ENCODE measurements at places on chromosomes 6 and 20.

- DNase-seq, result no peak
- H3K4me1 ChIP-seq, result no peaks in the 10 kb centered on the region
- no peak overlapping the region for H3K27ac ChIP-seq
- H3K27me3 ChIP-seq, result no peaks in the 10 kb centered on the region
- H3K4me3 ChIP-seq, result no peak overlapping the region
- H3K36me3 ChIP-seq, result no peaks in the 10 kb centered on the region
These were observed 251.4 kb downstream of the PRL start for GRCh38 chr6:22045261-22045912.

DNA sequence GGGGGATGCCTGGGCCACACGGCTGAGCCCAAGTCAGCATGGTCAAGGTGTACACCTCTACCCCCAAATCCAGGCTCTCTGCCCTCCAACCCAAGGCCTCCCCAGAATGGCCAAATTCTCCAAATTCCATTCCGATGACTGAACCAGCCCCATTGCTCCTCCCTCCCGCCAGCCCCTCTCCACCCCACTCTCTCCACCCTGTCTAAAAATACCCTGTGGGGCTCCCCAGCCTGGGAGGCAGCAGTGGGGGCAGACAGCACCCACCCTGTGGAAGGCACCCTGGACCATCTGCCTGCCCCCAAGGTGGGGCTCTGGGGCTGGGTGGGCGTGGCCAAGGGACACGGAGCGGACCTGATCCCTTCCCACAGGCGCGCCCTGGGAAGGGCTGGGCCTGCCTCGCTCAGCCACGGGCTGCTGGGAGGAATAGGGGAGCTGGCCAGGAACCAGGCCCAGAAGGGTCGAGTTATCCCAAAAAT is 11.4 kb downstream of the TEAD3 start:
- no peaks in the 10 kb centered on the region for H3K27me3 ChIP-seq
- H3K4me1 ChIP-seq, result peaks cover 11% of the 10 kb centered on the region
- no peaks in the 10 kb centered on the region for H3K36me3 ChIP-seq
- no peak overlapping the region for H3K4me3 ChIP-seq
- DNase-seq, result no peak
- no peak overlapping the region for H3K27ac ChIP-seq

- DNase-seq, result no peak
- peaks cover 7% of the 10 kb centered on the region for H3K4me1 ChIP-seq
- H3K27me3 ChIP-seq, result peaks cover 61% of the 10 kb centered on the region
- peaks cover 8% of the 10 kb centered on the region for H3K36me3 ChIP-seq
- no peak overlapping the region for H3K27ac ChIP-seq
These were observed 148.3 kb downstream of the GPX5 start for GRCh38 chr6:28673787-28674671.

- no peaks in the 10 kb centered on the region for H3K27me3 ChIP-seq
- peaks cover 47% of the 10 kb centered on the region for H3K4me1 ChIP-seq
- peak overlapping the region; percentile 66 for H3K27ac ChIP-seq
- no peak for DNase-seq
- no peak overlapping the region for H3K4me3 ChIP-seq
- peaks cover 5% of the 10 kb centered on the region for H3K36me3 ChIP-seq
These were observed 23.7 kb downstream of the NCOA7 start for GRCh38 chr6:125814481-125814880.

DNA sequence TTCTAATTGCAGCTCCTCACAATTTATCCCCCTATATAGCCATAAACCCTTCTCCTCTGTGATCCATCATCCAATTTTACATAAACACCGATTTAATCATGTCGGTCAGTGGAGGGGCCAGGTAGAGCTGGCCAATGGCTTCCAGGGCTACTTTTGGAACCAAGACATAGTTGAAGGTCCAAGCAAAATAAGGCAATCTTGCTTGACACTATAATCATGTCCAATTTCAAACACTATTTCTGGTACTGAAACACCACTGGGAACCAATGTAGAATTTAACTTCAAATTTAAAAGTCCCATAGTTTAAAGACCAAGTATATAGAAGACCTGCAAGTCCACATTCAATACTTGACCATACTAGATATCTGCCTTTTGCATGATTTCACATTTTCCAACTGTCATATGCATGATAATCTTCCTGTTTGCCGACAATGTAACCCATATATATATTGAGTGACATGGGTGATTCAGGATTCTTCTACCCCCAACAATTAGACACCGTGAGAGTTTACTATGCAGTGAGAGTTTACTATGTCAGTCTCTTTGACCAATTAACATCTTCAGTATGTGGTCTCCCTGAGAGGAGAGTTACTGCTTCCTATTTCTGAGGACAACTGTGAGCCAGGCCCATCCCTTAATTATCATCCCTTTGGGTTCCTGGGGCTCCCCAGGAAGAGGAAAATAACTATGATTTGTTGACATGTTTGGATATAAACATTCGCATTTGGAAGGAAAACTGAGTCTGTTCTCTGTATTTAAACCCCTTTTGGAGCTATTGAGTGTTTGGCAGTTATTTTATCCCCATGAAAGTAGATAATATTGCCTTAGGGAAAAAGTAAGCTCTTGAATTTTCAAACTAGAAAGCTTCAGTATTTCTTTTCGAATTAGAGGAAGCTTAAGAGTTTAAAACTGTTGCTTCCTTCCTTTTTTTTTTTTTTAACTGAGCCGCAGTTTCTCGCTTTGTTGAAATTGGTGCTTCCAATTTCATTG is 31.8 kb downstream of the SAMD3 start:
- H3K36me3 ChIP-seq, result peaks cover 5% of the 10 kb centered on the region
- H3K27me3 ChIP-seq, result no peaks in the 10 kb centered on the region
- DNase-seq, result no peak

- DNase-seq, result no peak
- H3K27me3 ChIP-seq, result no peaks in the 10 kb centered on the region
- H3K4me3 ChIP-seq, result no peak overlapping the region
- peaks cover 8% of the 10 kb centered on the region for H3K4me1 ChIP-seq
- no peak overlapping the region for H3K27ac ChIP-seq
These were observed 31.5 kb downstream of the NOX3 start for GRCh38 chr6:155424181-155424580.

- DNase-seq, result no peak
- peaks cover 3% of the 10 kb centered on the region for H3K36me3 ChIP-seq
- no peaks in the 10 kb centered on the region for H3K27me3 ChIP-seq
- no peak overlapping the region for H3K4me3 ChIP-seq
These were observed 6.1 kb downstream of the NINL start for GRCh38 chr20:25579081-25579770.

GRCh38 chr20:42613076-42613475 is 576.6 kb downstream of the PTPRT start:
- no peaks in the 10 kb centered on the region for H3K36me3 ChIP-seq
- DNase-seq, result no peak
- no peaks in the 10 kb centered on the region for H3K4me1 ChIP-seq

GRCh38 chr6:161792851-161793493 is 519.1 kb upstream of the AGPAT4 start:
- no peaks in the 10 kb centered on the region for H3K36me3 ChIP-seq
- DNase-seq, result no peak
- H3K27me3 ChIP-seq, result no peaks in the 10 kb centered on the region
- H3K4me3 ChIP-seq, result no peak overlapping the region

DNA sequence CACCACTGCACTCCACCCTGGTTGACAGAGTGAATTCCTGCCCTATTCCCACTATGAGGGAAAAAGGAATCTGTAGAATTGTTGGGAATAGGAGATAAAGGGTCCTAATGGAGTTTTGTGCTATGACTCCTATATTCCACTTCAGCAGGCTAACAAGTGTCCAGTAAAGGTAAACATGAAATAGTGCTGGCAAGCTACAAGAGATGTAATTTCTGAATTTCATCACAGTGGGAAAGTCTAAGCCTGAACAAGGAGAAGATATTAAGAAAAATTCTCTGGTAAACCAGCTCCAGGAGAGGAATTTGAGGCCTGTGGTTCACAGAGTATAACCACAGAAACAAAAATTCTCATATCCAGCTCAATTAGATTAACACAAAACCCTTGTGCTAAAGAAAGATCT is 10.3 kb upstream of the C6orf58 start:
- no peak overlapping the region for H3K4me3 ChIP-seq
- no peaks in the 10 kb centered on the region for H3K36me3 ChIP-seq
- DNase-seq, result no peak
- no peak overlapping the region for H3K27ac ChIP-seq
- peaks cover 6% of the 10 kb centered on the region for H3K27me3 ChIP-seq

DNA sequence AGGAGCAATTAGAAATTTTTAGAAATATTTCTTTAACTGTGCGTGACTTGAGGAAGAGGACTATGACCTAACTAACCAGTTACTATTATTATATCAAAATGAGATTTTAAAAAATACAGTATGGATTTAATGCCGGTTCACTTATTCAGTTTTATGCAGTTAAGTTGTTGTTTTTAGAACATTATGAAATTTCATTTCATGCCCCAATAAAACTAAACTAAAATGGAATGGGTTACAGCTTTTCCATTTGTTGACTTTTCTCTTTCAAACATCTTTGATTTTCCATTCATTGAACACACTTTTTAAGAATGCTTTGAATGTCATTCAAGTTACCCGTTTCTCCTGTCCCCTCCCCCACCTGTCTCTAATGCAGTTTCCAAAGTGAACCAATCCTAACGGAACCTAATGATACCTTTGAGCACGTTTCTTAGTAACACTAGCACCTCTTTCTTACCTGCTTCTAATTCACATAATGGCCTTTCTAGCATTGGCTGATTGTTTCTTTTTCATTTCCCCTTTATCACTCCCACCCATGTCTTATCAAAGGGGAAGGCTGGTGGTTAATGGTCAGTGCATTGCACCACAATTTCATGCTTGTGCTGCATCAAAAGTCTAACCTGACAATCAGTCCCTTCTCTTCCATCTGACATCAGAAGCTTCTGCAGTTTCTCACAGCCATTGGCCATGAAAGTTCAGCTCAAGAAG is 262.2 kb upstream of the TAB2 start:
- H3K27me3 ChIP-seq, result no peaks in the 10 kb centered on the region
- no peak for DNase-seq
- H3K4me1 ChIP-seq, result peaks cover 23% of the 10 kb centered on the region

- no peak overlapping the region for H3K27ac ChIP-seq
- H3K36me3 ChIP-seq, result no peaks in the 10 kb centered on the region
- peaks cover 2% of the 10 kb centered on the region for H3K4me1 ChIP-seq
- H3K27me3 ChIP-seq, result no peaks in the 10 kb centered on the region
These were observed 56.9 kb downstream of the BMP2 start for GRCh38 chr20:6824401-6824800.

- no peaks in the 10 kb centered on the region for H3K4me1 ChIP-seq
- no peak overlapping the region for H3K4me3 ChIP-seq
- no peak overlapping the region for H3K27ac ChIP-seq
- no peak for DNase-seq
- no peaks in the 10 kb centered on the region for H3K36me3 ChIP-seq
These were observed 254.8 kb upstream of the CHD6 start for GRCh38 chr20:41872930-41873329.

DNA sequence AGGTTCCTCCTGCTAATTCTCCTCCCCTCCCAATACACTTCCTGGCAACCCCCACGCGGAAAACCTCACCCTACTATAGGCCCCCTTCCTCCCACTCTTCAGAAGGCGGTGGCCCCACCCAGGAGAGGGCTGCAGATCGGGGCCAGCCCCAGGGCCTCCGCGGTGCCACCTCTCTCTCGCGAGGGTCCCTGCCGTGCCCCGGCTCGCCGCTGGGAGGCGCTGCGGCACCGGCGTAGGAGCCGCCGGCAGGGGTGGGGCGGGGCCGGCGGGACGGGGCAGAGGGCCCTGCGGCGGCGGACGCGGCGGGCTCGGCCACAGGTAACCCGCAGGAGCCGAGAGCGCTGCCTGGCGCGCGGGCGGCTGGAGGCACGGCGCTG is at the start of gene ANKRD6:
ANKRD6 (plus strand) TSS at position 278 of the 377 bp plus-strand sequence. CDS start 133,825 bp downstream, outside the sequence.
- peak within 1 kb of the TSS; percentile 70 for H3K27ac ChIP-seq
- H3K4me3 ChIP-seq, result peak within 1 kb of the TSS; percentile 86
- H3K36me3 ChIP-seq, result no peaks in the 10 kb centered on the region
- peak; percentile 89 for DNase-seq
- peaks cover 16% of the 10 kb centered on the region for H3K4me1 ChIP-seq

DNA sequence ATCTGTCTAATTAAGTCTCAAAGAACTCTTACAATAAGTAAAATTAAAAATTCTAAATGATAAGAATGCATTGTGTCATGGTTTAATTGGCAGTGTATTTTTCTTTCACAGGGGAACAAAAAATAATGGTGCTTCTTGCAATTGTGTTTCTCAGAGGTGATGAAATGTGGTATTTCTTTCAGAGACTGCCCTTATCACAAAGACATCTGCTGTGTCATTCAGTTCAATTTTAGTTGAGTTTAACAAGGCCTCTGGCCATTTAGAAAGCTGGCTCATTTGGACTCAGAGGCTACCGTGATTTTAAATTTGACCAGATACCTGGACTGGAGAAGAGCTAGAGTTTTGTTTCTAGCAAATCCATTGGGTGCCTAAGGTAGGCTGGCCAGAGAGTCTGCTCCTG is 23.6 kb upstream of the ZNF831 start:
- no peak overlapping the region for H3K4me3 ChIP-seq
- H3K36me3 ChIP-seq, result no peaks in the 10 kb centered on the region
- H3K27me3 ChIP-seq, result no peaks in the 10 kb centered on the region
- H3K4me1 ChIP-seq, result peaks cover 17% of the 10 kb centered on the region
- H3K27ac ChIP-seq, result no peak overlapping the region

DNA sequence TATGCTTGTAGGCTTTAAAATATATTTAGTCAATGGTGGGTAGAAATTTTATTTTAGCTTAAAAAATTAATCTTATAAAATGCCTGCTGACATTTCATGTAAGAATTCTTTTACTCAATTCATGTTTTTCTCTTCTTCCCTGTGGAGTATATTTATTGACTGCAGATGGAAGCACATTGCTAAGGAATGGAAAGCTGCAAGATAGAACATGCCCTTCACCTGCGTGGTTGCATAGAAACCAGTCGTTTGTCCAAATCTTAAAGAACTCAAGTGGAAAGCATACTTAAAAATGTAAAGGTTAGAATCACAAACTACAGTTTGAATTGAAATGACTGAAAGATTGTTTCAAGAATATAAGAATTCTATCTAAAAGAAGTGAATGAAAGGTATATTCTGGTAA is 30.7 kb downstream of the C6orf163 start:
- no peaks in the 10 kb centered on the region for H3K27me3 ChIP-seq
- H3K36me3 ChIP-seq, result peaks cover 2% of the 10 kb centered on the region
- peaks cover 2% of the 10 kb centered on the region for H3K4me1 ChIP-seq
- H3K4me3 ChIP-seq, result no peak overlapping the region
- DNase-seq, result no peak
- no peak overlapping the region for H3K27ac ChIP-seq

All from T-helper 17 cell (primary cell).